Activated CD8-positive, alpha-beta T cell treated with anti-CD3 and anti-CD28 coated beads, Interleukin-2, amount 10 ng/mL, durations not matched to agents 7 days and 5 days (primary cell): ENCODE measurements at places on chromosomes 13 and 19. TPM values are rescaled to one million over a fixed set of nuclear protein-coding genes. Genes with fewer than 3 reads are reported as not detected.
A peak's percentile ranks its signal among the peaks of the same experiment; 100 is the strongest.

KLK3 gene
- total RNA-seq = not detected

TEX101 gene
- total RNA-seq = not detected

NANOS3 gene
- 0.60 TPM for total RNA-seq

DNA sequence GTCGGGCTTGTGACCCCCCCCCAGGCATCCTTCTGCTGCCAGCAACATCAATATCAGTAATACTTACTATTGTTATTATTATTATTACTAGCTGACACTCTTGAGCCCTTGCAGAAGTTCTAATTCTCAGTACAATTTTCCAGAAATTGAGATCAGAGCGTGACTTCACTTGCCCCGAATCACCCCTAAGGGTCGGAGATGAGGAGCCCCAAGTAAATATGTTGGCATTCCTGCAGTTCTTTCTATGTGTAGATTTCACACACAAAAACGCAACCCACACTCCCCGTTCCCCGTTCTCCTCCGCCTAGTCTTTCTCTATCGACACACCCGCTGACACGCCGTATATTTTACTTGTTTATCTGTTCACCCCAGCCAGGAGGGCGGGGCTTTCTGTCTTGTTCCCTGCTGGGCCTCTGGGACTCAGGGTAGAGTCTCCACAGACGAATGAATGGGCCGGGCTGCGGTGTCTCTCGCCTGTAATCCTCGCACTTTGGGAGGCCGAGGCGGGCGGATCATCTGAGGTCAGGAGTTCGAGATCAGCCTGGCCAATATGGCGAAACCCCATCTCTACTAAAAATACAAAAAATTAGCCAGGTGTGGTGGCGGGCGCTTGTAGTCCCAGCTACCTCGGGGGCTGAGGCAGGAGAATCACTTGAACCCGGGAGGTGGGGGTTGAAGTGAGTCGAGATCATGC is 14.7 kb downstream of the TLE5 start:
- DNase-seq = peak; percentile 58

GRCh38 chr19:55598719-55599467 is 424 bp downstream of the FIZ1 start:
- peak; percentile 95 for DNase-seq

ZNF562 gene
- 29.2 TPM for total RNA-seq

GRCh38 chr13:89382981-89383380 is 1711.8 kb downstream of the SLITRK5 start:
- DNase-seq = no peak

C1QTNF9B gene
- not detected for total RNA-seq

DNA sequence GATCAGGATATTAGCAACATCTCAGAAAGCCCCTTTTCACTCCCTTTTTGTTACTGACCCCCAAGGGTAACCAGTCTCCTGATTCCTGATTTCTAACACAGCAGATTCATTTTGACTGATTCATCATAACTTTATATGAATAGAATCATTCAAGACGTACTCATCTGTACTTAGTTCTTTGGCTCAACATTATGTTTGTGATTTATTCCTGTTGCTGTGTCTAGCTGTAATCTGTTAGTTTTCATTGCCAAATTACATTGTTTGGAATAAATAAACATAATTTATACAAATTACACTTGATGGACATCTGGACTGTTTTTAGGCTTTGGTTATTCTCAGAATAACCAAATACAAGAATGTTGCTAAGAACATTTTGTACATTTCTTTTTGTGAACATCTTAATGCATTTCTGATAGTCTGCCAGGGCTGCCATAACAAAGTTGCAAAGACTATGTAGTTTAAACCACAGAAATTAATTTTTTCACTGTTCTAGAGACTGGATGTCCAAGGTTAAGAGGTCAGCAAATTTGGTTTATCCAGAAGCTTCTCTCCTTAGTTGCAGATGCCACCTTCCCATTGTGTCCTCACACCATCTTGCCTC is 62.8 kb upstream of the EDNRB start:
- DNase-seq = no peak

GRCh38 chr19:48588670-48589401 is 17.7 kb upstream of the SPACA4 start:
- DNase-seq = peak; percentile 92

TMC4 gene
- total RNA-seq = 0.55 TPM

DNA sequence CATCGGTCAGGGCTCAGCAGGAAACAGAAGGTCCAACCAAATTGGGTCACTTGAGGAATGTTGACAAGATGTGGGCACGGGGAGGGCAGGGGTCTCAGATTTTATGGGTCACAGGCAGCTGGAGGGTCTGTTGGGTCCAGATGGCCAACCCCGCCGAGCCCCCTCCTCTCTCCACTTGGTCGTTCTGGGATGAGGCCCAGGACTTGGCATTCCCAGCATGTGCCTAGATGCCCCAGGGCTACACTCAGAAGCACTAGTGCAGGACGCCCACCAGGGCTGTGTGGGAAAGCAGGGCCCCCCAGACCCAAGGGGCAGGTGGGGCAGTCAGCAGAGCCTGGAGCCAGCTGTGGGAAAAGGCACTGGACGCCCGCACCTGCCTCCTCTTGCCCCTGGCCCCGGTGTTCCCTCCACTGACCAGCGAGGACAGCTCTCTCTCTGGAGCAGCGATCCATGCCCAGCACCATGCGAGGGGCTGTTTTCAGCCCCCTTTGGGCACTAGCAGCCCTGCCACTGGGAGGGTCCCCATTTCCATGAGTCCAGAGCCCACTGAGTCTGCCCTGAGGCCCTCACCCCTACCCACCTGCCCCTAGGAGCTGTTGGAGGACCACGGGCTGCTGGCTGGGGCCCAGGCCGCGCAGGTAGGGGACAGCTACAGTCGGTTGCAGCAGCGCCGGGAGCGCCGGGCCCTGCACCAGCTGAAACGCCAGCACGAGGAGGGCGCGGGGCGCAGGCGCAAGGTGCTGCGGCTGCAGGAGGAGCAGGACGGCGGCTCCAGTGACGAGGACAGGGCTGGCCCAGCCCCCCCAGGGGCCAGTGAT is 26.0 kb downstream of the DHX34 start:
- no peak for DNase-seq

FOXA3 gene
- total RNA-seq = not detected

DNA sequence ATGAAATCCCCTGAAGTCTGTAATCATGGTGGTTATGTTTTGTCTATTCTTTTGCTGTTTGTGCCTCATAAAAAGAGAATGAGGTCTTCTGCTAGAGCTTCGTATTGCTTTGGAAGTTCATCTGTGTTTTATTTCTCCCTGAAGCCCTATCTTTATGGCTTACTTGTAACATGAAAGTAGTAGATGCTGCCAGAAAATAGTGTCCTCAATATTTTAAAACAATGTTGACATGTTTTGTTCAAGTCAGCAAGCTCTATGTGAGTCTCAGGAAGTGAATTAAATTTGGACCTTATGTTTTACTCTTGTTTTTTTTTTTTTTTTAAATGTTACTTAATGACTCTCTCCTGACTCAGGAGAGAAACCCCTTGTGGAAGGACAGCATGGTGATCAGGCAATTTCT is 130.5 kb downstream of the B3GLCT start:
- DNase-seq = no peak

GRCh38 chr19:35444735-35445134 is 3.3 kb upstream of the FFAR2 start:
- no peak for DNase-seq

DNA sequence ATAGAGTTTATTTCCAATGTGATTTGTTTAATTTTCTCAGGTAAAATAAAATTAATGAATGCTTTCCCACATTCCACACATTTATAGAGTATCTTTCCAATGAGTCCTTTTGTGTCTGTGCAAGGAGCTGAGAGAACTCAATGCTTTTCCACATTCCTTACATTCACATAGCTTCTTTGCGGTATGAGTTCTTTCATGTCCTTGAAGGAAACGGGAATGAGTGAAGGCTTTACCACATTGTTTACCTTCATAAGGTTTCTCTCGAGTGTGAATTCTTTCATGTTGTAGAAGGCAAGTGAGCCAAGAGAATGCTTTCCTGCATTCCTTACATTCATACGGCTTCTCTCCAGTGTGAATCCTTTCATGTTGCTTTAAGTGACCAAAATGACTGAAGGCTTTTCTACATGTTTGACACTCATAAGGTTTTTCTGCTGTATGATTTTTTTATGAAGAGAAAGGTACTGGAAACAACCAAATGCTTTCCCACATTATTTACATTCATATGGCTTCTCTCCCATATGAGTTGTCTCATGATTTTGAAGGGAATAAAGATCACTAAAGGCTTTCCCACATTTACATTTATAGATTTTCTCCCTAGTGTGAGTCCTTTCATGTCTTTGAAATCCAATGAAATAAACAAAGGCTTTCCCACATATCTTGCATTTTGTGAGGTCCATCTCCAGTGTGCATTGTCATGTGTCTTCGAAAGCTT is 14.4 kb upstream of the ZNF442 start:
- DNase-seq = no peak
